ENCODE measurements at places on chromosomes 6 and 20.

DNA sequence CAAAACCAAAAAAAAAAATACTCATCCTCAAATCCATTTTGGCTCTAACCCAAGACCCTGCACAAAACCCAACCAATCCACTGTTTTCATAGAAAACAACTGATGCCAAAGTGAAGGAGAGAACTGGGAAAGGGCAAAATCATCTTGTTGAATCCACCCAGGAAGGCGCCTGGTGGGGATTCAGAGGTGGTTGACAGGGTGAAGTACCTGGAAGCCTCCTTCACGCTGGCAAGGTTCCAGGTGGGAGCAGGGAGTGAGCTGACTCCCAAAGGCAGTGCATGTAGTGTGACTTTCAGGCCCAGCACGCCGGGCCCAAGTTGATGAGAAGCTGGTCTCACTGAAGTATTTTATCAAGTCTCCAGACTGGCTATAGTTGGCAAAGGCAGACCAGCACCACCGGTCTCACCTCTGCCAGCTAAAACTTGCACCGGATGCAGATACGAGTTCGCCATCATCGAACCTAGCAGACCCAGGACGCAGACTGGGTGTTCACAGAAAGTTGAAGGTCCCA lies 16.5 kb downstream of the PPP1R10 start:
- DNase-seq = peak; percentile 7

- no peak for DNase-seq
These were observed 215.2 kb downstream of the LMBRD1 start for GRCh38 chr6:69581581-69581980.

GRCh38 chr6:63964366-63964765 lies 328.8 kb downstream of the PHF3 start:
- no peak for DNase-seq

GRCh38 chr6:110353457-110354001 lies 4.6 kb downstream of the METTL24 start:
- no peak for DNase-seq

GRCh38 chr20:3613821-3614440 lies 49.3 kb downstream of the GFRA4 start:
- peak; percentile 56 for DNase-seq

Measured in EH (cell line).